ENCODE measurements at places on chromosomes 4 and X.

GRCh38 chrX:103663981-103664762 is 22.3 kb downstream of the MORF4L2 start:
- DNase-seq, result no peak

- no peak for DNase-seq
Observed at GRCh38 chr4:153362184-153362583, 17.7 kb downstream of the MND1 start.

- DNase-seq, result no peak
Observed at GRCh38 chrX:69014200-69014599, 151.1 kb downstream of the PJA1 start.

GRCh38 chrX:155148724-155149537 is 67.3 kb upstream of the VBP1 start:
- DNase-seq, result no peak

GRCh38 chr4:129344058-129344457 is 248.1 kb downstream of the C4orf33 start:
- DNase-seq, result no peak

GRCh38 chr4:67779631-67780030 is 25.4 kb upstream of the GNRHR start:
- DNase-seq, result no peak

DNA sequence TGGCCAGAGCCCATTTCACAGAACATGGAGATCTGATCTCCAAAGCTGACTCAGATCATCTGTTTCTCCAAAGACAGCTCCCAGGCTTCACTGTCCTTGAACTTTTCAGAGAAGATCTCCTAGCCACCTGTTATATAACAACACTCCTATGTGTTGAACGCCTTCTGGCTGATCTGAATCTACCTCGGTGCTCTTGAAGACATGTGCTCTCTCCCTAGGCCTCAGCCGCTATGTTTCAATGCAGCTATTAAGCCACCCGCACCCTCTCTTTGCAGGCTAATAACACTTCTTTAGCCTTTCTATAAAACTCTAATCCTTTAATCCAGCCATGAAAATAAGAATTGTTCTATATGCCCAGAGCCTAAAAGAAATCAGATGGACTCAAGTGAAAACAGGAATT is 34.9 kb downstream of the SEL1L3 start:
- no peak for DNase-seq

- no peak for DNase-seq
Observed at GRCh38 chr4:175935016-175935661, 123.1 kb upstream of the GPM6A start.

GRCh38 chr4:123524958-123525628 is 128.5 kb downstream of the SPRY1 start:
- DNase-seq, result no peak

- DNase-seq, result no peak
Observed at GRCh38 chr4:42330002-42330592, 67.2 kb upstream of the SHISA3 start.

DNA sequence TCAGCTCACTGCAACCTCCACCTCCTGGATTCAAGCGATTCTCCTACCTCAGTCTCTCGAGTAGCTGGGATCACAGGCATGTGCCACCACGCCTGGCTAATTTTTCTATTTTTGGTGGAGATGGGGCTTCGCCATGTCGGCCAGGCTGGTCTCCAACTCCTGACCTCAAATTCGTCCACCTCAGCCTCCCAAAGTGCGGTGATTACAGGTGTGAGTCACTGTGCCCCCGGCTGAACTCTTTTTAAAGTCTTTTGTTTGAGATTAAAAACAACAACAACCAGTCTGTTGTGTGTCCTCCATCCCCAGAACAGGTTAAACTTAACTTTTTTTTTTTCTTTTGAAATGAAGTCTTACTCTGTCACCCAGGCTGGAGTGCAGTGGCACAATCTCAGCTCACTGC is 36.3 kb upstream of the RBPJ start:
- DNase-seq, result no peak

- DNase-seq, result no peak
Observed at GRCh38 chrX:38896724-38897298, 95.6 kb downstream of the MID1IP1 start.

DNA sequence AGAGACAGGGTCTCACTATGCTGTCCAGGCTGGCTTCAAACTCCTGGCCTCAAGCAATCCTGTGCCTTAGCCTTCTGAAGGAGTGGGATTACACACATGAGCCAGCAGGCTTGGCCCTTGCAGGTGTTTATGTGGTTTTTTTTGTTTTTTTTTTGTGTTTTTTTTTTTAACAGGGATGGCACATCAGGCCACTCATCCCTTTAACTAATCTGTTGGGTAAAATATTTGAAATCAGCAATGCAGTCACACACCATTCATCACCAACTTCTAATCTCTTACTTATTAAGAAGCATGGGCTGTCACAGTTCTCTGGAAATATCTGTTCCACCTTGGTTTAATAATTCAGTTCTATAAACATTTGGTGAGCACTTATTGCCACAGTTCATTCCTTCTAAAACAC is 12.3 kb downstream of the CCDC160 start:
- no peak for DNase-seq

DNA sequence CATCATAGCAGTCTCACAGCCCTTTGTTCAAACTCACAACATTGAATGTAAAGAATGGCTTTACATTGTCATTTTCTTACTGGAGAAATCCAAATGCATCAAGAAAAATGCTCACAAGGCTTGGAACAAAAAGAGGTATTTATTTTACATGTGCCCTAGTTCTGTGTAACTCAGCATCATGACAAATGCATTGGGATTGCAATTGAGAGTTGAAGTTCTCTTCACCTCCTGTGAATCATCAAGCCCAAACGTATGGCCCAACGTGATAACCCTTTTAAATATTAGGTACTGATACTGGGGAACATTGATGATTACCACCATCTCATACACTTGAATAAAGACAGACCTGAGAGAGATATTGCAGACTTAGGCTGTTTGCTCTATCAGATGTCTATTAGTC is 61.6 kb downstream of the GASK1B start:
- DNase-seq, result no peak

DNA sequence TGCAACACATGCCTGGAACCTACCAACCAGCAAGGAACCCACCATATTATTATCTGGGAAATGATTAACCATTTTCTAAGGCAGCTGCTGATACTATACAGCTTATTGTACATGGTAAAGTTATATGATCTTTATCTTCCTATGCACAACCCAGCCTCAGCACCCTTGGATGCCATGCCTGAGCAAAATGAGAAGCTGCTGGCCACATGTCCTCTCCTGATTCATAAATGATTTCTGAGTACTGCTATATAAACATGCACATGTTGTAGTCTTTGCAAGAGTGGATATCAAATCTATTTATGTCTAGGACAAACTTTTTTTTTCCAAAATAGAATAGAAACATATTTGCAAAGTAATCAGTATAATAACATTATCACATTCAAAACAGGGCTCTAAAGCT is 1043.6 kb downstream of the CCSER1 start:
- no peak for DNase-seq

DNA sequence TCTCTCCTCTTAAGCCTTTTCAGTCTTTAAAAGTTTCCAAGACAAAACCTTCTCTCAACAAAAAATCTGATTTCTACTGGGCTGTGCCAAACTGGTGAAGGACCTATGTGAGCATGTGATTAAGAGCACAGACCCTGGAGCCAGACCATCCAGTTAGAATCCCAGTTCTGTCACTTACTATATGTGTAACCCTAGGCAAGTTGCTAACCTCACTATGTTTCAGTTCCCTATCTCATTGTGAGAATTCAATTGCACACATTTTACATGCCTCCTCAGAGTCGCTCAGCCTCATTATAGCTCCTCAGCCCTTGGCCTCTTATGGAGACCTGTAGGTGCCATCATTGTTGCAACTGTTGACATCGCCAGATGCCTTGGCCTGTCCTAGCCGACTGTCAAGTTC is 54.1 kb upstream of the VEGFD start:
- no peak for DNase-seq

GRCh38 chrX:118595501-118596042 is 100.0 kb downstream of the DOCK11 start:
- DNase-seq, result no peak

DNA sequence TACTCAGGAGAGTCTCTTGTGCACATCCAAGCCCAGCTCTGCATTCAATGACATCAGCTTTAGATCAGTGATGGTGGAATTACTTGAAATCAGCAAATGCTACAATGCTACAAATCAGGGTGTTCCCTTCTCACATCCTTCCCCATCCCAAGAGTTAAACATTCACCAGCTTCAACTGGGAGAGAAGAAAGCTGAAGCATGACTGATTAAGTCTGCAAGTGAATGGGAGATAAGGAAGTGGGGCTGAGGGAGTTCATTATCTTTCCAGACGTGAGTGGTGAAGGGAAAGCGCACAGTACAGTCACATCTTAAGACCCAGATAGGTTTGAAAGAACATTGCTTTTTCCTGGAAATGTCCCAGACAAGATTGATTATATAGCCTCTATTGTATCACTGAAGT is 26.2 kb upstream of the MAP9 start:
- no peak for DNase-seq

- DNase-seq, result no peak
Observed at GRCh38 chrX:10062352-10062751, 94.4 kb upstream of the CLCN4 start.

- no peak for DNase-seq
Observed at GRCh38 chr4:184705692-184706091, 28.2 kb downstream of the CENPU start.

DNA sequence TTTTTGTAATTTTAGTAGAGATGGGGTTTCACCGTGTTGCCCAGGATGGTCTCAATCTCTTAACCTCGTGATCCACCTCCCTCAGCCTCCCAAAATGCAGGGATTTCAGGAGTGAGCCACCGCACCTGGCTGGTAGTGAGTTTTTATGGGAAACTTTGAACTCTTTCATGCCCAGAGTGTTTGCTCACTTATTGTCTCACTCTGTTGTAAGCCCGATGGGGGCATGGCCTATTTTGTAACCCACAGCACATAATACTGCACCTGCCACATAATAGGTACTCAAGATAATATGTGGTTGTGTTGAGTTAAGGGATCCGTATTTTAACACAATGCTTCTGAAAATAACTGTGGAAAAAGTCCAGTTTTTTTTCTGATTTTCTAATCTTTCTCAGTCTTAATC is 109.6 kb upstream of the GIMD1 start:
- no peak for DNase-seq

DNA sequence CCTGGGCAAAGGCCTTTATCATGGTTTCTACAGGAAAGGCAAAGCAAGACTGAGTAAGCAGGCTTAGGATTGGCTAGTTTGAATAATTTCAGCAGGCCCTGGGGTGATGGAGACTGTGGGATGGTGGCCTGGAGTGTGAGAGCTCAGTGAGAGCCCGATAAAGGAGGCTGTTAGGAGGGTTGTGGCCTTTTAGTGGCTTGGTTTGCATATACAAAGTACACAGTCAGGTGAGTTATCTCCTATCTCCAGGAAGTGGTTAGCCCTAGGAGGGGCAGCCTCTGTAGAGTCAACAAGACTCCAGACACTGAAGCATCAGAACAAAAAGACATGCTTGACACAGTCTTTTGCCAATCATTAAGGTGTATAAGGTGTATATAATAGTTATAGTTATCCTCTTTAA is 157.2 kb downstream of the CFAP299 start:
- no peak for DNase-seq

- no peak for DNase-seq
Observed at GRCh38 chr4:74181219-74181618, 23.3 kb downstream of the MTHFD2L start.

- DNase-seq, result no peak
Observed at GRCh38 chr4:186876961-186877626, 153.4 kb upstream of the FAT1 start.

DNA sequence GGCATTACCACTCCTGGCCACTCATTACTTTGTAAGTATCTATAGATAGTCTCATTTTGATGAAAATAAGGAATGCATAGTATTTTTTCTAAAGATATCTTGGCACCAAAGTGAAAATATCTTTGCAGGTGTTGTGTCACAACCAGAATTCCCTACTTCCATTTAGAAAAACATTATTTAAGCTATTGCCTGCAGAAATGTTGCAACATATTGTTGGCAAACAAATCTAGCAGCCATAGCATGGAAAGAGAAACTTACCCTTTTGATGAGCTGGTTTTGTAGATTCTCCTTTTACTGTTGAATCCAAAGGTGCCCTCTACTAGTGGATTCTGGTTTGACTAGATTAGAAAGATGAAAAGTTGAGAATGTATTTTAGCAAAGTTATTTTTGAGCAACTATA is 138.8 kb downstream of the AREG start:
- no peak for DNase-seq

GRCh38 chrX:150155436-150156035 is 207.6 kb upstream of the MAMLD1 start:
- DNase-seq, result no peak

- DNase-seq, result no peak
Observed at GRCh38 chr4:180058691-180059215, 2184.4 kb upstream of the TENM3 start.

- DNase-seq, result no peak
Observed at GRCh38 chr4:136750897-136751296, 781.4 kb downstream of the PCDH18 start.

GRCh38 chrX:139554376-139554775 is 23.8 kb downstream of the F9 start:
- no peak for DNase-seq

DNA sequence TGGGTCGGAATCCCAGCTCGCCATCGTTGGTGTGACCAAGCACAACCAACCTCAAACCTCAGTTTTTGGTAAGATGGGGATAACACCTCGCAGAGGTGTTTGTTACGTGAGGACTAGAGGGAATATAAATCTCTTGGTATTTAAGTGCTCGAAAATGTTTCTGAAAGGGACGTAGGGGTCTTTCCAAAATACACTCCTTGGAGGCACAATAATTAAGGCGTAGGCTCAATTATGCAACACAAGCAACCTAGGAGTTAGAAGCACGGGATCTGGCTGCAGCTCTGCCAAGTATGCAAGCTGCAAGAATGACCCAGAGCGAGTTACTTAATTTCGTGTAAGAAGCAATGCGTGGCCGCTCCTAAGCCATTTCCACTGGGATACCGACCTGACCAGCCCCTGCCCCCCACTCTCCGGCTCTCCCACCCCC is 552 bp downstream of the ADH5 start:
- no peak for DNase-seq

DNA sequence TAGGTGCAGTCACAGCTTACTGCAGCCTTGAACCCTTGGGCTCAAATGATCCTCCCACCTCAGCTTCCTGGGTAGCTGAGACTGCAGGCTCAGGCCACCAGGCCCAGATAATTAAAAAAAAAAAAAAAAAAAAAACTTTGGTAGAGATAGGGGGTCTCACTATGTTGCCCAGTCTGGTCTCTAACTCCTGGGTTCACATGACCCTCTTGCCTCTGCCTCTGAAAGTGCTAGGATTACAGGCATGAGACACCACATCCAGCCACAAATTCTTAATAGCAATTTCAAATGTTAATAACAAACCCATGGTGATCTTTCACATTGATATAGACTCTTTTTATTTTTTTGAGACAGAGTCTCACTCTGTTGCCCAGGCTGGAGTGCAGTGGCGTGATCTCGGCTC is 12.3 kb upstream of the FGF5 start:
- no peak for DNase-seq

DNA sequence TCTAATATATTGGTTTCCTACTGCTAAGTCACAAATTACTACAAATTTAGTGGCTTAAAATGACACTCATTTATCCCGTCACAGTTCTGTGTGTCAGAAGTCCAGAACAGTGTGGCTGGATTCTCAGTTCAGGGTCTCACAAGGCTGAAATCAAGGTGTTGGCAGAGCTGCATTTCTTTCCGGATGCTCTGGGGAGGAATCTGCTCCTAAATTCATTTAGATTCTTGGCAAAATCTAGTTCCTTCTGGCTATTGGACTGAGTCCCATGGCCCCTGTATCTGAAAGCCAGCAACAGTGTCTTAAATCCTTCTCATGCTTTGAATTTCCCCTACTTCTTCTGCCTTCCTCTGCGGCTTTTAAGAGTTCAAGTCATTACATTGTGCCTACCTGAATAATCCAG is 103.1 kb upstream of the BMP3 start:
- no peak for DNase-seq

GRCh38 chr4:86927843-86928395 is 6.9 kb upstream of the AFF1 start:
- no peak for DNase-seq

All from cortex of kidney (tissue), 1 donor.